ENCODE measurements at places on chromosomes 16 and 17.

DNA sequence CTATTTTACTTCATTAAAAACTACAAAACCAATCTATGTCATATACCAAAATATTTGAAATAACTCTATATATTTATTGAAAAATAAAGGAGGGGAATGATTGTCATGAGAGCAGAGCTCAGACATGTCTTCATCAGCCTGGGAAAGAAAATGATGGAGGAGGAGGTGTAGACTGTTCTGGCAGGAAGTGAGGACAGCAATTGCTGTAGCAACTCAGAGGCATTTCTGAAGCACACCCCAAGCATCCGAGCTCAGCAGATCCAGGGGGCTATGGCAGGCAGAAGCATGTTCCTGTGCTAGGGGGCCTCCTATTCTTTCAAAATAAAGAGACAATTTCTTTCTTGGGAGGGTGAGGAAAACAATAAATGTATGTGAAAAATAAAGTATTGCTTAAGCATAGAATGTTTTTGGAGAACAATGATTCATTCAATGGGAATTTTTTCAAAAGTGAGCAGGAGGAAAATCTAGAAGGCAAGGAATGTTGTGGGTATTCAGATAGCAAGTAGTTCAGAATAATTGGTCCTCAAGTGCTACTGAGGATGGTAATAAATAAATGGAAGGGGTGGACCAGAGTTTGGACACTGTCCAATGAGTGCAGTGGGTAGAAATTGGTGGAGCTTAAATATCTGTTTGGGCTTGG is 383.4 kb downstream of the CDH11 start:
- no peak for DNase-seq

DNA sequence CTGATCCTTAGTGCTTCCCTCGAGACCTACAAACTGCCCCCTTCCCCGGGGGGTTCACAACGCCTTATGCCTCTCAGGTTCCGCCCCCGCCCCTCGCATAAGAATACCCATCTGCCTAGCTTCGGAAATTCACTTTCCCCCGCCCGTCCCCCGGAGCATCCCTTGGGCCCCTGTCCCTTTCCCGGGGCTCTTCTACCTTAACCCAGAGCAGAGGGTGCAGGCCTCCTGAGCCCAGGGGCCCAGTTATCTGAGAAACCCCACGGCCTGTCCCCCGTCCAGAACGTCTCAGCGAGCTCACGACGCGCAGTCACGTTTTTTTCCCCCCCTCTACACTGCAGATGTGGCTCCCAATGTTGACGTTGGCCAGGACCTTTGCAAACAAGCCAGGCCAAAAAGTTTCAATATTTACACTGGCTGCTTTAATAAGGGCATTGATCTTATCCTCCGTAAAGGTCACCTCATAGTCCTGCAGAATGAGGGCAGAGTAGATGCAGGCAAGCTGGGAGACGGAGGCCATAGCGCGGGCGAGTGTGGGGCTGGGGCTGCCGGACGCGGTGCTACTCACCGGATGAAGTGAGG is 1.4 kb upstream of the NBR1 start:
- DNase-seq: no peak

DNA sequence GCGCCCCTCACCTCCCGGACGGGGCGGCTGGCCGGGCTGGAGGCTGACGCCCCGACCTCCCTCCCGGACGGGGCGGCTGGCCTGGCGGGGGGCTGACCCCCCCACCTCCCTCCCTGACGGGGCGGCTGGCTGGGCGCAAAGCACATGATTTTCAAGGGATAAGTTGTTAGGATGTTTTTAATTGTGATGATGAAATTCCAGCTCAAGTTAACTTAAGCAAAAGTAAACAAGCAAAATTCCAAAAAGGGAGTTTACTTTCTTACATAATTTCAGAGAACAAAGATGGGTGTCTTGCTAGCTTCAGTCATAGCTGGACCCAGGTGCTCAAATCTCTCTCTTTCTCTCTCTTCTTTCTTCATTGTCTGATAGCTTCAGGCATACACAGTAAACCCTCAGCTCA is 33.6 kb upstream of the MED9 start:
- no peak for DNase-seq

DNA sequence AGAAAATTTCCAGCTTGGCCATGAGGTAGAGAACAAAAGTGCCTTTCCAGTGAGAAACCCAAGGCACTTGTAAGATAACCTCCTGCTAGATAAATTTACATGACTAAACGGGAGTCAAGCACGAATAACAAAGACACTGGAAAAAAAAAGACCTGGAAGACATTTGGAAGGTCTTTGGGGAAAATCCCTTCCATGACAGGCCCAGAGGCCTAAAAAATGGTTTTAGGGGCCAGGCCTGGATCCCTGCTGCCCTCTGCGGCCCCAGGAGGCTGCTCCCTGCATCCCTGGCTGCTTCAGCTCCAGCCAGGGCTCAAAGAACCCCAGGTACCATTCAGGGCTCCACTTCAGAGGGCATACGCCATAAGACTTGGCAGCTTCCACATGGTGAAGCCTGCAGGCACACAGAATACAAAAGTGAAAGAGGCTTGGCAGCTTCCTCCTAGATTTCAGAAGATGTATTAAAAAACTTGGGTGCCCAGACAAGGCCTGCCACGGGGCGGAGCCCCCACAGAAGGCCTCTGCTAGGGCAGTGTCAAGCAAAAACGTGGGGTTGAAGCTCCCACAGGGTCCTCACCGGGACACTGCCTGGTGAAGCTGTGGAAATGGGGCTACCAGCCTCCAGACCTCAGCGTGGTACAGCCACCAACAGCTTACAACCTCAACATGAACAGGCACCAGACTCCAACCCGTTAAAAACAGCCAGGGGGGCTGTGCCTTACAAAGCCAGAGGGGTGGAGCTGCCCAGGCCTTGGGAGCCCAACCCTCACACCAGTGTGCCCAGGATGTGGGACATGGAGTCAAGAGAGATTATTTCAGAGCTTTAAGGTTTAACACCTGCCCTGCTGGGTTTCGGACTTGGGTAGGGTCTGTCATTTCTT is 77.1 kb downstream of the SDK2 start:
- no peak for DNase-seq
